ENCODE measurements at places on chromosomes 5 and 9.
A peak's percentile ranks its signal among the peaks of the same experiment; 100 is the strongest.

- no peak for DNase-seq
These were observed 27.4 kb downstream of the JMY start for GRCh38 chr5:79263290-79263689.

- DNase-seq = no peak
These were observed 10.1 kb downstream of the PHF2 start for GRCh38 chr9:93586290-93587057.

DNA sequence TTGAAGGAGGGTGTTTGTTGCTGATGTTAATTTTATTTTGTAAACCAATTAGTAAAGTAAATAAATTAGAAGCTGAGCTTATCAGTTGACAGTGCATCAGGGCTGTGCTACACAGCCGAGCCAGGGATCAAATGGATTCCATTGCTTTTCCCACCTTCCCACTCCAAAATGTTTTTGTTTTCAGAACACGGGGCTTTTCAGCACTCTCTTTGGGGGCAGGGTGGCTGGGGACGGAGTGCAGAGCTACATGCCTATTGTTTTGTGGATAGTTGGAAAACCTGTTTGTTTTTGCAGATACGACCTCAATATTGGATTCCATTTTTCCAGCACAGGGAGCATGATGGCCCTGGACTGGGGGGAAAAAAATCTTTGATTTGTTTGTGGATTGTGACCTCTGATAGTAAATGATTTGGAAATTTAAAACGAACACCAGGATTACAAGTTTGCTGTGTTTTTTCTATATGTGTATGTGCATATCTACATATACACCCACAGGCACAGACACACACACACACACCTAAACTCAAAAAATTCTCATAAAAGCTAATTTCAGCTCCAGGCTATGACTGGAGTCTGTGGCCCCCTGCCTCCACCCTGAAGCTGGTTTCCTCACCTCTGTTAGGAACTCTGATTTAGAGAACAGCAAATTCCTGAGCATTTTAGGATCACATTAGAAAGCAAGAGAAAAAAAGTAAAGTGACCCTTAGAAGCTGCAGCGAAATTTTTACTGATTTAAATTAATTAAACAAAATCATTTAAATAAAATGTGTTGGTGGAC, 371.7 kb upstream of the IRX2 start:
- DNase-seq = no peak

- no peak for DNase-seq
These were observed 642.3 kb downstream of the ACTL7B start for GRCh38 chr9:108213511-108213910.

- no peak for DNase-seq
These were observed 164.3 kb upstream of the CLINT1 start for GRCh38 chr5:158023266-158023665.

DNA sequence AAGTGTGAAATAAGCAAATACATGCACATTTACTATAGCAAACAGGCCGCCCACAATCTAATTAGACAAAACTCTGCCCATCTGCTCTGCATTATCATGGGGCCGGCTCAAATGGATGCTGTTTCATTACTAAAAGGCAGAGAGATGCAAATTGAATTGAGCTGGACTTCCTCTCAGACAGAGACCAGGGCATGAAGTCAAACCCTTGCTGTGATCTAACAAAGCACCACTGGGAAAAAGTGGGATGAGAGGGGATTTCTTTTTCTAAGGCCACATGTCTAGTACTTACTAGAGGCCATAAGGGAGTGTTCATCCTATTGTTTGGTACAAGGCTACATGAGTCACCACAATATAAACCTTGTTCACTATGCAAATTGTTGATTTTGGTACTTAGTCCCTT, 614.7 kb downstream of the ISL1 start:
- DNase-seq = no peak

GRCh38 chr5:115859378-115859777, 17.6 kb downstream of the AP3S1 start:
- no peak for DNase-seq

GRCh38 chr9:134066913-134067851, 644 bp downstream of the BRD3 start:
- no peak for DNase-seq

- DNase-seq = no peak
These were observed 162.2 kb downstream of the OLFM1 start for GRCh38 chr9:135249711-135250110.

GRCh38 chr9:21812415-21812814, 10.0 kb downstream of the MTAP start:
- DNase-seq = no peak

DNA sequence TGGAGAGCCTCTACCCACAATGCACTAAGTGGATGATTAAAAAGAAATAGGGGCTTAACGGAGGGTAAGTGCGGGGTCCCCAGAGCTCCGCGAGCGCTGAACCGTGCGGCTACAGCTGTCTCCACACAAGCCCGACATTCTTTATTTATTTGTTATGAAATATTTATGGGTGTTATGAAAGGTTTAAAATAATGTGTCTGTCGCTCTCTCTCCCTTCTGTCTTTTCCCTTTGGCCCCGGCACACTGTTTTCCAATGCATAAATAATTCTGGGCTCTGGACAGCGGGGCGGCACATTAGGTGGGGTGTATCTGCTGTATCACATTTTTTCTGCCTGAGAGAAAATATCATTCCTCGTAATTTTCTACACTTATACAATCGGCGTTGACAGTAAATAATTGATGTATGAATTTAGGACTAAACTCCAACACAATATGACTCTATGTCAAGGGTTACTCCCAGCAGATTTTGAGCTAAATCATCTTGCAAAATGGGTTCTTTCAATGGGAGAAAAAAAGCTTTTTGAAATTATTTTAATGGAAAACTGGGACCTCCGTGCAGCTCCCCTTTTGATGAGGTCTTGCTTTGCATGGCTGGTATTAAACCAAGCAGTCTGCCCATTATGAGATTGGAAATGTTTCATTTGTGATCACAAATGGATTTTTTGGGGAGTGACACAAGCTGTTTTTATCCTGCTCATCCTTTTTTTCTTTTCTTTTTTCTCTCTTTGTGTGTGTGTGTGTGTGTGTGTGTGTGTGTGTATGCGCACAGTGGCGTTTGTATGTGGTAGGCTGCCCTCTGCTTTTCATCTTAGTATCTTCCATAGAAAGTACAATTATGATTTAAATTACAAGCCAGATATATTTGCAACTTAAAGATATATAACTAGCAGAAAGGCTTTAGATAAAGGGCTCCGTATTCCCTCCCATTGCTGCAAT, 370.6 kb upstream of the IRX4 start:
- DNase-seq = peak; percentile 12

Measured in right renal cortex interstitium (tissue), 3 donors.